B cell (primary cell): ENCODE measurements at places on chromosomes 6 and 20. TPM values are rescaled to one million over a fixed set of nuclear protein-coding genes. Genes with fewer than 3 reads are reported as not detected.

Gene CRISP2
- not detected in 2 replicates for total RNA-seq

Gene NOTCH4
- 10.2 and 10.3 TPM in 2 replicates for total RNA-seq

DNA sequence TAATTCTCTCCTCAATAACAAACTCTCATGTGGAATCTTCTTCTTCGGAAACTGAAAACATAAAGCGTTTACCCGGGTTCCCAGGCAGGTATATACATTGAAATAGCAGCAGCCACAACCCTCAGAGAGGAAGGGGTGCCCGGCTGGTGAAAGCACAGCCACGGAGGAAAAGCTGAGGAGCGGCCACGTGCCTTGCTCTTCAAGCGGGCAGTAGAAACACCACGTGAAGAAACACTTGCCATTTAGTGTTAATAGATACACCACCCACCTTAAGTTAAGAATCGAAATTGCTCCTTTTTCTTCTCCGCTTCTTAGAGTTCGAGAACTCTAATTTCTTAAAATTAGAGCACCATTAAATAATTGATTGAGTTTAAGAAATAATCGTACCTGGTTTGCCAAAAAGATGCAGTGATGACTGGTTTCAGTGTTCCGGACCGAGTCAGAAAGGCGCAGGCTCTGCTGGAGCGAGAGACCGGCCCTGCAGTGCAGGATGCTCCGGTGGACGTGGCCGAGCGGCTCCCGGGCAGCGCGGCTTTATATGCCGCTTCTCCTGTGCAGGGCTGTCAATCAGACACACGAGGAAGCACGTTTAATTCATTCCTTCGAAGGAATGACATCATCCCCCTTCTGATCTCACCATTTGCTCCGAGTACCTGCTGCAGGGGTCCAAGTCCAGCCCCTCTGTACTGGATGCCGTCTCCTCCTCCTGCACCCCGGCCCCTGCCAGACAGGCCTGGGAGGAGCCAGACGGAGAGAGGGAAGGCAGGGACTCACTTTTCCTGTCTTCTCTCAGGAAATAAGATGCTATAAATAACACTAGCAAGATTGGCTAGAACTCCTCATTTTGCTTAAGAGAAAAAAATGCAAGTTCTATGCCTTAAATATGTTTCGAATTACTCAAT, at the start of gene THBS2:
TSS of gene THBS2 (minus strand) at position 510 of the 902 bp plus-strand sequence. CDS start 3,062 bp downstream, outside the sequence.
- no peak for DNase-seq

- no peak for DNase-seq
Observed at GRCh38 chr6:41713159-41713649, 22.2 kb downstream of the TFEB start.

GRCh38 chr20:51184289-51184688, 161.4 kb upstream of the KCNG1 start:
- no peak for DNase-seq

DNA sequence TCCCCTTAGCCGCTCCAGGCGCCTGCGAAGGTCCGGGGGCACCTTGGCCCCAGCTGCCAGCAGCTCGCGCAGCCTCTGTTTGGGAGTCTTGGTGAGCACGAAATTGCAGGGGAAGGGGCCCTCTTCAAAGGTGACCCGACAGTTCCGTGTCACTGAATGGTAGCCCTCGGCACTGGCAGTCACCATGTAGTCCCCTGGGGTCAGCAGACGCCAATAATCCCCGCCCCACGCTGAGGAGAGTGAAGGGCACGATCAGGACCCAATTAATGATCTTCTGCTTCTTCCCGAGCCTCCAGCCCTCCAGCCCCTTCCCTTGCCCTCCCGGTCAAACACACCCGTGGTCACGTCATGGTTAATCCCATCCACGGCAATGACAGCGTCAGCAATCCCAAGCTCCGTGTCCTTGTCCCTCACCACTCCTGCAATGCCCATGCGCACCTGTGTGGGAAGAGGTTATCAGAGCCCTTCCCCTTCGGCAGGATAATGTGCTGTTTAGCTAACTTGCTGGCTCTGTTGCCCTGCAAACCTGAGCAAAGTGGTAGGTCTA, 6.2 kb downstream of the CPXM1 start:
- no peak for DNase-seq

DNA sequence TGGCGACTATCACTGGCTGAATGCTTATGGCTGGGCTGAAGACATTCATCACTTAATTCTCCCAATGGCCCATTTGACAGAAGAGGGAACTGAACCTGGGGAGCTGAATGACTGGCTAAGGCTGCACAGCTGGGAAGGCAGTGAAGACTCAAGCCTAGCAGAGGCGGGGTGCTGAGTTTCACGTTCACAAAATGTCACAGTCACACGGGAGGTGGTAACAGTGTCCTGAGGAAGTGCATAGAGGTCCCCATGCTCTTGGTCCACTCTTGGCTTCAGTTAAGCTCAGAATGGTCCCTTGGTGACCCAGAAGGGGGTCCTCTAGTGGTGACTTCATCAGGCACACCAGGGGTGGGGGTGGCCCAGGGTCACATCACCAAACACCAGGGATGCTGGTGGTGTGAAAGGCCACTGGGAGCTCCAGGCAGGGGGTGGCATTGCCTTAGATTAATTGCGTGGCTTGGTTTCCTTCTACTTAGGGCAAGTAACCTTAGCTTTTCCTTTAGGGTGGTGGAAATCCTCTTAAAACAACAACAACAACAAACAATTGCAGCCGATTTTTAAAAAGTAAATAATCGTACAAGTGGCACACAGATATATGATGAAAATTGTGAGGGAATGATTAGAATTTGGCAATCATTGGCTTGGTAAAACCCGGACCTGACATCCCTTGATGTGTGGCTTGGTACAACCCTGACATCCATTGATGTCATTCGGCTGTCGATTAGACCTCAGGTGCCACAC, 45.0 kb downstream of the SULF2 start:
- DNase-seq: no peak

Gene TMX4
- 55.8 and 62.9 TPM in 2 replicates for total RNA-seq
